ENCODE measurements at places on chromosomes 3 and 15. TPM values are rescaled to one million over a fixed set of nuclear protein-coding genes. Genes with fewer than 3 reads are reported as not detected.

The DAG1 gene
- 104 TPM for total RNA-seq

The RPUSD3 gene
- total RNA-seq, result 33.0 TPM

The SNTN gene
- total RNA-seq, result not detected

The TLR9 gene
- total RNA-seq, result not detected

The SYNPR gene
- 0.17 TPM for total RNA-seq

The LMAN1L gene
- total RNA-seq, result 0.66 TPM

The PIGZ gene
- total RNA-seq, result 12.9 TPM

The GHRL gene
- total RNA-seq, result not detected

The ACAN gene
- total RNA-seq, result 0.11 TPM

The HTR3D gene
- not detected for total RNA-seq

The OSBPL10 gene
- total RNA-seq, result 12.2 TPM

The NFKBIZ gene
- total RNA-seq, result 93.8 TPM

The CTXND1 gene
- 0.42 TPM for total RNA-seq

The MED12L gene
- 0.19 TPM for total RNA-seq

The SERINC4 gene
- not detected for total RNA-seq

The KIF15 gene
- total RNA-seq, result 0.42 TPM

The HRG gene
- not detected for total RNA-seq

The SNX1 gene
- total RNA-seq, result 93.0 TPM

The USP50 gene
- total RNA-seq, result not detected

The NXPE3 gene
- total RNA-seq, result 19.5 TPM

The GYG1 gene
- 122 TPM for total RNA-seq

The ALDH1A2 gene
- 41.2 TPM for total RNA-seq

The MYRIP gene
- 6.2 TPM for total RNA-seq

The GHSR gene
- total RNA-seq, result not detected

The TMF1 gene
- 23.0 TPM for total RNA-seq

The TERC gene
- total RNA-seq, result 93.6 TPM

The CCR9 gene
- not detected for total RNA-seq

The PAK6 gene
- not detected for total RNA-seq
